ENCODE measurements at places on chromosomes 12 and 14. TPM values are rescaled to one million over a fixed set of nuclear protein-coding genes. Genes with fewer than 3 reads are reported as not detected.

The RFX4 gene
- not detected for total RNA-seq

The SPTB gene
- not detected for total RNA-seq

The RIN3 gene
- 10.7 TPM for total RNA-seq

The LAG3 gene
- total RNA-seq = not detected

The STYX gene
- 23.1 TPM for total RNA-seq

The PMEL gene
- total RNA-seq = 0.78 TPM

The SCN8A gene
- total RNA-seq = 13.6 TPM

The USP44 gene
- total RNA-seq = 0.78 TPM

The MEG3 gene
- total RNA-seq = 166 TPM

The GPR68 gene
- total RNA-seq = 2.2 TPM

The C3AR1 gene
- under 0.01 TPM for total RNA-seq

The BATF gene
- total RNA-seq = not detected

The TSPAN11 gene
- total RNA-seq = 0.20 TPM

The CCDC175 gene
- total RNA-seq = not detected

The B4GALNT1 gene
- total RNA-seq = under 0.01 TPM

The HIP1R gene
- total RNA-seq = 25.7 TPM

The TAS2R7 gene
- not detected for total RNA-seq

The PAWR gene
- total RNA-seq = 5.5 TPM

The ISM2 gene
- not detected for total RNA-seq

The NPAS3 gene
- total RNA-seq = 1.5 TPM

The SYCP3 gene
- 0.39 TPM for total RNA-seq

The TMEM132C gene
- under 0.01 TPM for total RNA-seq

The CLEC4C gene
- total RNA-seq = not detected

The PLBD1 gene
- total RNA-seq = 1.4 TPM

The TNFRSF1A gene
- total RNA-seq = 316 TPM

The TRPV4 gene
- 0.59 TPM for total RNA-seq

The KRT78 gene
- total RNA-seq = not detected

The KCNH3 gene
- under 0.01 TPM for total RNA-seq

The SOX5 gene
- 6.8 TPM for total RNA-seq

The PLXNC1 gene
- total RNA-seq = 0.98 TPM

The PPP1CC gene
- 115 TPM for total RNA-seq

The DACT1 gene
- total RNA-seq = 2.2 TPM

The KRT86 gene
- total RNA-seq = not detected

The IL22 gene
- total RNA-seq = not detected

The RHOJ gene
- 1.1 TPM for total RNA-seq

The PLEKHG7 gene
- total RNA-seq = not detected

The IL31 gene
- not detected for total RNA-seq

The NXPH4 gene
- total RNA-seq = 0.73 TPM

The VPS29 gene
- 69.1 TPM for total RNA-seq

The NEDD1 gene
- total RNA-seq = 16.9 TPM
